ENCODE measurements at places on chromosomes 5 and 9. TPM values are rescaled to one million over a fixed set of nuclear protein-coding genes. Genes with fewer than 3 reads are reported as not detected.

GRCh38 chr5:40798801-40799210 is 632 bp upstream of the PRKAA1 start:
- H3K27me3 ChIP-seq, result peaks cover 8% of the 10 kb centered on the region
- no peak for DNase-seq

DNA sequence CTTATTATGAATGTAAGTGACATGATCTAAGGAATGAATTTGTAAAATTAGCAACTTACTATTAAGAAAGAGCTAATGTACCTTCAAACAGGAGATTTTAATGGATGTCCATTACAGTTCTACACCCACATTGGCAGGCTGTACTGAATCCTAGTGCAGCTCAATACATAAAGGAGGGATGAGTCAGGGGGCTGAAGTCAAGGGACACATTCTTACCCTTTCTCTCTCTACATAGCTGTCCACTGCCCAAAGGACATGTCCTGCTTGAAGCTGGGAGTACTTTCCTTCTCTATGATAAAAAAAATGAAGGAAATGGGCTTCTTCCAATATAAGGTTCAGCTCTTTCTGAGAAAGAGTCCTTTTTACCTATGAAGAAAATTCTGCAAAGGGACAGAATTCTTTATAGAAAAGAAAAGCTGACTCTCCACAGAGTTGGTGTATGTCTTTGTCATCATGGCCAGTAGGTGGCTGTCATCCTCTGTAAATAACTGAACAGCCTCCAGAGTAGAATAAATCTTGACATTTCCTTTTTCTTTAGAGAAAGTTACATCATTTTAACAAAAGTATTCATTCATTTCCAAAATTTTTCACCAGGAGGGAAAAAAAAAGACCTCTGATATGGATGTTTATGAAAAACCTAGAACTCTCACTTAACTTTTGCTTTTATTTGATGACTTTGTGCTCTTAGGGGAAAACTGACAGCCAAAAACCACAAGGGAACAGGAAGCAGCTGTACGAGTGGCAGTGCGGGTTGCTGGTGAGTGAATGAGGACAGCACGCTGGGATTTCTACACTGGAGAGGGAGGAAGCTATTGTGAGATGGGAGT is 13.1 kb upstream of the IFNA14 start:
- no peak overlapping the region for H3K27ac ChIP-seq
- H3K4me3 ChIP-seq, result no peak overlapping the region
- peaks cover 5% of the 10 kb centered on the region for H3K4me1 ChIP-seq

The ARL14EPL gene
- total RNA-seq, result not detected

- no peak for DNase-seq
- H3K27me3 ChIP-seq, result no peaks in the 10 kb centered on the region
- no peak overlapping the region for H3K4me3 ChIP-seq
- no peaks in the 10 kb centered on the region for H3K36me3 ChIP-seq
- no peak overlapping the region for H3K27ac ChIP-seq
These were observed 1365.3 kb upstream of the WWC1 start for GRCh38 chr5:166926138-166926537.
